ENCODE measurements at places on chromosomes 1 and 21.

GRCh38 chr21:43877936-43878575, 13.0 kb downstream of the AGPAT3 start:
- DNase-seq, result no peak

GRCh38 chr1:7219031-7219430, 433.8 kb downstream of the CAMTA1 start:
- no peak for DNase-seq

DNA sequence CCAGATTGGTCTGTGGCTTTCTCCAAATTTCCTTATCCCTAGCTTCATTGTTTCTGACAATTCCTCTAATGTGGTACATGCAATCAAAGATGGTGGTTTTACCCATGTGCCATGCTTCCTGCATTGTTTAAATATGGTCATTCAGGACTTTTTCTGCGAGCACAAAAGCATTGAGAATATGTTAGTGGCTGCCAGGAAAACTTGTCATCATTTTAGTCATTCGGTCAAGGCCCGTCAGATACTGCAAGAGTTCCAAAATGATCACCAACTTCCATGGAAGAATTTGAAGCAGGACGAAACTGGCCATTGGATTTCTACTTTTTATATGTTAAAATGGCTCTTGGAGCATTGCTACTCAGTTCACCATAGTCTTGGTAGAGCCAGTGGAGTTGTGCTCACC, 3.7 kb downstream of the ZBED6 start:
- no peak for DNase-seq

- DNase-seq, result no peak
Observed at GRCh38 chr21:33300701-33301631, 23.8 kb upstream of the IFNAR1 start.

DNA sequence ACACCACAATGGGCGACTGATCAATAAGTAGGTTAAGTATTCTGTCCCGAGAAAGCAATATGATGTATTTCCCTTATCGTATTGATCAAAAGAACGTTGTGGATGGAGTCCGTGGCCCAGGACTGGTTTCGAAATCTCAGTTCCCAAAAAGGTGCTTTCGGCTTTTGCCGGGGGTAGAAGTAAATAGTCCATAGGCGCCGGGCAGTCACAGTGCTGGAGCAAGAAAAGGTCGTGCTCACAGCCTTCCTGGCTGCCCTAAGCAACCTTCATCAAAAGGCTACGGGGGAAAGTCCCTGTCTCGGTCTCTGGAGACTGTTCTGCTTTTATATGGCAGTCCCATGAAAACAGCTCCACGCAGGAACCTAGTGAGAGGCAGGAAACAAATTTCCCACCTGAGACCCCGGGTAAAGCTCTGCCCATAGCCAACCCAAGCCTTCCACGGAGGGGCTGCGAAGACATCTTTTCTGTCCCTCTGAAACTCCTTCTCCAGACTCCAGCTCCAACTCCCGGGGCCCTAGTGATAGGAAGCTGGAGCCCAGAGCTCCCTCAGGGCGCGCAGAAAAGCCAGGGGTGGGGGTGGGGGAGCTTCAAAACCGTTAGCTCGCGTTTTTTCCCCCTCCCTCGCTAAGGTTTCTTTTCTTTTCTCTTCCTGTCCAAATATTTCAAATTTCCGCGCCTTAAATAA, 7.0 kb downstream of the CDKN2C start:
- no peak for DNase-seq

GRCh38 chr1:61102041-61102440, 19.7 kb downstream of the NFIA start:
- no peak for DNase-seq

- no peak for DNase-seq
Observed at GRCh38 chr1:43789604-43790550, 82.5 kb downstream of the ST3GAL3 start.

DNA sequence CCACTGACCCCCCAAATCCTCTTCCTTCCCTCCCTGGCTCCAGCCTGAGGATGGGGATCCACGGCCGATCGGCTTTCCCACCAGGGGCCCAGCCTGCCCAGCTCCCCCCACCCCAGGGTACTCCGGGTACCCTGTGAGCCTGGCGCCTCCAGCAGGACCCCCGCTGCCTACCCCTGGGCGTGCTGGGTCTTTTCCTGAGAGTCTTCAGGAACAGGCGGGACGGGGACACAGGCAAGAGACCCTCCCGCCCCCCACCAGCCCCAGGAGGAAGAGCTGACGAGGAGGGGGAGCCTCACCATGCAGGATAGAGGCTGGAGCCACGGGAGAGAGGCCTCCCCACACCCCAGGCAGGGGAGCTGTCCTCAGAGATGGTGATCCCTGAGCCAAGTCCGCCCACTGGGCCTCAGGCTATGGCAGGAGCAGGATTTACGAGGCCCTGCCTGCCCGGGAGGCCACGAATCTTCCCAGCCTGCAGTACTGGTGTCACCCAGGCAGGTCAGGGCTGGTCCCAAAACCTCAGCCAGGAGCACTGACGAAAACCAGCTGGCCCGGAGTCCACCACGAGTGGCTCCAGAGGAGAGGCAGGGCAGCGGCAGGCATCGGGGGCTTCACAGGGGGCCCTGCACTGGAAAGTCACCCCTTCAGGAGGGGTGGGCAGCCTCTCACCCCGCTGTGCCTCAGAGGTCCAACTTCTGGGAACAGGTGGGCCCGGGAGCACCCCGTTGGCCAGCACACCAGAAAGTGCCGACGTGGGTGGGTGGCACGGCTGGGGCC, 58.0 kb downstream of the MEGF6 start:
- no peak for DNase-seq

DNA sequence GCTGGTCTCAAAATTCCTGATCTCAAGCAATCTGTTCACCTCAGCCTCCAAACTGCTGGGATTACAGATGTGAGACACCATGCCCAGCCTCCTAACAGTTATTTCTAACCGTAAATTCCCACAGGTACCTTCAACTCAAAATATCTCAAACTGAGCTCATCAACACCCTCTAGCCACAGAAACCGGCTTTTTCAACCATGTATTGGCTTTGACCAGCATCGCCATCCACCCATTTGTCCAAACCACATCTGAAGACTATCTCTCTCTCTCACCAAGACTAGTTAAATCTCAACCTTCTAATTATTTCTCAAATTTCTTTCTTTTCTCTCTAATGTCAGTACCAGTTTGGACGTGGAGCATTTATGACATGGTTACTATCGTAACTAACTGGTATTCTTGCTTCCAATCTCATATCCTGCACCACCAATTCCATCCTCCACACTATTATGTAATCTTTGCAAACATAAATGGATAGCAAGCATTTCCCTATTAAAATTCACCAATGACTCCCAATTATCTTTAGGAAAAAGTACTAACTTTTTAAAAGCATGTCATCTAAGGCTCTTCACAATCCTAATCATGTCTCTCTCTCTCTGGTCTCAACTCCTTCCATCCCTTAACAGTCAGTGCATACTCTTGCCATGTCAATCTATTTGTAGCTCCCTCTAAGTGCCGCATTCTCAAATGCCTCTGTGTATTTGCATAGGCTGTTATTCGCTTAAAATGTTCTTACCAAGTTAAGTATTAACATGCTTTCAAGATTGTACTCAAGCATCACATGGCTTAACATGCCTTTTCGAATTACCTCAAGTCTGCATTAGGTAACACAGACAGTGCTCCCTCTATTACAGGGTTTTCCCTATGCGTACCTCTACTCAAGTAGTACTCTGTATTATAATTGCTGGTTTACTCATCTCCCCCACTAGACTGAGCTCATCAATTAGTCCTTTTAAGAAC, 18.1 kb downstream of the RSBN1 start:
- no peak for DNase-seq

DNA sequence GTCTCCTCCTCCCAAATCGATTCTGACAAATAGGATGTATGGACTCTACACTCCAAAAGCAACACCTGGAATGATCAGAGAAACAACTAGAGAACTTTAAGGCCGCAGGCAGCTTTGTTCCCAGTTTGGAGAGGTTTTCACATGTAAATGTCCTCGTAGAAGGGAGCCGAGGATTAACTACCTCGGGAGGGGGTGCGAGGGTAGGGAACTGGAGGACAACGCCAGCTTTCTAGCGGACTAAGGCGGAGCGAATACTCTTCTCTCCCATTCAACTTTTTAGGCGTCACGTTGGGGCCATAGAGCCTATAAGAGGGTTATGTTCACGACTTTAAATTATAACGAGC, 1.2 kb downstream of the SCAF4 start:
- no peak for DNase-seq

- DNase-seq, result no peak
Observed at GRCh38 chr1:36006941-36007500, 76.1 kb downstream of the AGO3 start.

- DNase-seq, result no peak
Observed at GRCh38 chr21:39006571-39007311, 176.5 kb downstream of the PSMG1 start.

DNA sequence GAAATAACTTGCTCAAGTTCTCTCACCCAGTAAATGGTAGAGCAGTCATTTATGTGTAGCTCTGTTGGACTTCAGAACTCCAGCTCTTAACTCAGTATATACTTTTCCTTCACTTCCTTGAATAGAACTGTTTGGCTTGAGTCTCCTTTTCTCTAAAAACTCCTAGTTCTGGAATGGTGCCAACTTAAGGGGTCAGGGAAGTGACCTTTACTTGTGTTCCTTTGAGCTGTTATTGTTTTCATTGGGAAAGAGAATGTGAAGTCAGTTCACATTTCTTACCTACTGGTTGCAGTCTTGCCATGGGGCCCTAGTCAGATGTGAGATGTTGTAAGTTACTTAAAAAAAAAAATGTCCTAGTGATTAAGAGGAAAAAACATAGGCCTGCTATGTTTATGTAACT, 77.0 kb upstream of the MACF1 start:
- no peak for DNase-seq

DNA sequence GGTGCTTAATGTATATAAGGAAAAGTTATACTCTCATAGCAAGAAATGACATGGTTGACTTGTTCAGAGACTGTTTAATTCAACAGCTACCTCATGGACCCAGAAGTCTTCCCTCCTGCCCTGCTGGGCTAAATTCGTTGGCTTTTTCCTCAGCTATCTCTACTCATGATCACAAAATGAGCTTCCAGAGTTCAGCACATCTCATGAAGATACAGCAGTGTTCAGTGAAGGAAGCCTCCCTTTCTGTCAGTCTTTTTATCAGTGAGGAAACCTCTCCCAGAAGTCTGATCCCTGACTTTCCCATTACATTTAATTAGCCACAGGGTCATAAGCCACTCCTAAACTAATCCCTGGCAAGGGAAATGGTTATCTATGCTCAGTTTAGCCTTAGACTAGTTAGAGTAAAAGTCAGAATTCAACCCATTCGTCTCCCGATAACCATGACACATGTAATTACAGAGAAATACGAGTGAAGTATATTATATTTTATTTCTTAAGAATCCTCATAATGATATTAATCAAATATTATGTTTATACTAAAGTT, 97.5 kb downstream of the DENND1B start:
- no peak for DNase-seq

GRCh38 chr1:112744009-112744578, 29.0 kb upstream of the PPM1J start:
- DNase-seq, result no peak

DNA sequence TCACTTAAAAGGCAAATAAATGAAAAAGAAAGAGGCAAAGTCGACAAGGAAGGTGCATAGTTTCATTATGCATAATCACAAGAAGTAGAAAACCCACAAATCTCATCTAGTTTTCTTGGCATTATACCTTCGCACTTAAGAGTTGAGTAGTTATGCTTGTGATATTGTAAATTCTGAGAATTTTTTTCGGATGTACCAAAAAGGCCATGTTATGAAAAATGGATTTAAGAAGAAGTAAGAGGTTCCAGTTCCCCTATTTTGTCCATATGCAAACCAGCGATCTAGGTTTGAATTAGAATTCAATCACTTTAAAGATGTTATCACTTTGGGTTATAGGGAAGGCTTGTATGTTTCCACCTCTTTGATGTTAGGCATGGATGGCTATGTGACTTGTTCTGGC, 7.9 kb upstream of the ERICH3 start:
- no peak for DNase-seq

GRCh38 chr1:116871779-116872146, 38.0 kb upstream of the PTGFRN start:
- no peak for DNase-seq

DNA sequence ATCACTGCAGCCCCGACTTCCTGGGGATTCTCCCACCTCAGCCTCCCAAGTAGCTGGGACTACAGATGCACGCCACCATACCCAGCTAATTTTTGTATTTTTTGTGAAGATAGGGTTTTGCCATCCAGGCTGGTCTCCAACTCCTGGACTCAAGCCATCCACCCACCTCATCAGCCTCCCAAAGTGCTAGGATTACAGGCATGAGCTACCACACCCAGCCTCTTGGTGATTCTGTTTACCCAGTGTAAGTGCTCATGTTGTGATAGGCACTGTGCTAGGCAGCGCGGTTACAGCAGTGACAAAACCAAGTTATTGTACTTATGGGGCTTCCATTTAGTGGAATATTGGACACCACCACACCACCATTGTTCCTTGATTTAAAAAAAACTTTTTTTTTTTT, 9.7 kb upstream of the STX12 start:
- DNase-seq, result no peak

DNA sequence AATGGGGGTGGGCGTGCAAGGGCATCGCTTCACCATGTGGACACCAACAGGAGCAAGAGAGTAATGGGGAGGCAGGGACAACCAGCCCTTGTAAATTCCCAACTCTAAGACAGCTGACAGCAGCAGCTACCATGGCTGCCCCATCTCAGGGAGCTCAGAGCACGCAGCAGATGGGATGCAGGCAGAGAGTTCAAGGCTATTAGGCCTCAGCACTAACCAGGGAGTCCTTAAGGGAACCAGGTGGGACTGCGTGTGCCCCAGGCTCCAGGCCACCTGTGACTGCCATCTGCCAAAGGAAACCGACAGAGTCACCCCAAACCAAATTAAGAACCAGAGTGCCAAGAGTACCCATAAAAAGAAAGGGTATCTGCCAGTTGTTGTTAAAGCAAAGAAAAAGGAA, 33.7 kb upstream of the PRDM2 start:
- DNase-seq, result no peak

- no peak for DNase-seq
Observed at GRCh38 chr1:30319765-30320580, 403.4 kb downstream of the MATN1 start.

DNA sequence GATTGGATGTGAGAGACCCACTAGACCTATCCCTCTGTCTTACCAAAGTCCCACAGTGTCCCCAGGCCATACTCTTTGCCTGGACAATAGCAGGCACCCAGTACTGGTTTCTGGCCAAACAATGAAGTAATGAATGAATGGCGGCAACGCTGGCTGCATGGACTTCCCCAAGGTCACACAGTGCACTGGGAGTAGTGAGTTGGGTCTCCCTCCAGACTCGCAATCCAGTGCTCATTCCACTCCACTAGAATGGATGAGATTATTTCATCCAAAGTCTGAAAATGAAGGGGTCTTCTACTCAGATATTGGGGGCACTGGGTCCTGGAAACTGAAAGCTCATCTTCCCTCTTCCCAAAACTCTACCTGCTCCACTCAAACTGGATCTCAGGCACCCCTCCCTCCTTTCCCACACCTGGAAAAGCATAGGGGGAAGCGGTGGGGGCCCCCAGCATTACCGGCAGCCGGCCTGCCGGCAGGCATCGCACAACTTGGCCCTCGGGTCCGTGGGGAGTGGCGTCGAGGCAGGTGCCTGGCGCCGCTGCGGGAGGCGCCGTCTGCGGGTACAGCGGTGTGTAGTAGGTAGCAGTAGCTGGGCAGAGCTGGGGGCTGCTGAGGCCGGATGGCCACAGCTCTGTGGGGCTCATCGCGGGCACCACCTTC, 816 bp downstream of the E2F2 start:
- no peak for DNase-seq

All from caudate nucleus (tissue), 63 donors.